Ovary (tissue), 10 donors: ENCODE measurements at places on chromosomes 6 and 20. TPM values are rescaled to one million over a fixed set of nuclear protein-coding genes. Genes with fewer than 3 reads are reported as not detected.

- no peak for DNase-seq
- no peak overlapping the region for H3K4me3 ChIP-seq
- H3K36me3 ChIP-seq: no peaks in the 10 kb centered on the region
- H3K4me1 ChIP-seq: no peaks in the 10 kb centered on the region
Measured at GRCh38 chr6:4299476-4299875, 164.1 kb upstream of the ECI2 start.

GRCh38 chr6:103893141-103893581, 966.6 kb downstream of the HACE1 start:
- no peaks in the 10 kb centered on the region for H3K36me3 ChIP-seq
- H3K4me1 ChIP-seq: no peaks in the 10 kb centered on the region
- no peak for DNase-seq
- no peak overlapping the region for H3K4me3 ChIP-seq
- no peaks in the 10 kb centered on the region for H3K27me3 ChIP-seq

DNA sequence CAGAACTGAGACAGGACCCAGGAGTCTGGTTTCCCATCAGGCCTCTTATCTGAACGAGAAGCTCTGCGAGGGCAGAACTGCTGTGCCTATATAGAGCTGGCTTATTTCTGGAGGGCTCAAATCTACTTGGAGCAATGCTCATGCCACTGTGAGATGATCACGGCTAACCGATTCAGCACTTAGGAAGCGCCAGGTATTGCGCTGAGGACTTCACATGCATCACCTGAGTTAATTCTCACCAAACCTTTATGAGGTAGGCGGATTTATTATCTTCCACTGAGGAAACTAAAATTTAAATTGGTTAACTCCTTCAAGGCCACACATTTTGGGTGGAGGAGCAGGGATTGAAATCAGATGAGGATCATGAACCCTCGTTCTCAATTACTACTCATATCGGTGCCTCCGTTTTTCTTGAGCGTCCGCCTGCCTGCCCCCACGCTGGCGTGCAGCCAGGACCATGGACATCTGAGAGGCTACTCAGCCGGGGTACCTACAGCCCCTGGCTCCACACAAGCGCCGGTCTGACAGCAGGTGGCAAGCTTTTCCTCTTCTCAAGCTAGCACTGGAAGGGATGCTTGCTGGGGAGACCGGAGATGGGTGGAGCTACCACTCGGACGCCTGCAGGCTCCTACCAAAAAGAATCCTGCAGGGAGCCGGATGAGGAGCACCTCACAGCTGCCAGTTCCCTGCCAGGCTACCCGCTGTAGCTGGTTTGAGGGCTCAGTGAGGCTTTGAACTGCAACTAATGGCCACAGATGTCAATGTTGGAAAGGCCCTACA, 1.0 kb upstream of the PCIF1 start:
- peak overlapping the region; percentile 67 for H3K4me3 ChIP-seq
- peaks cover 2% of the 10 kb centered on the region for H3K4me1 ChIP-seq
- H3K27ac ChIP-seq: peak overlapping the region; percentile 99
- H3K27me3 ChIP-seq: no peaks in the 10 kb centered on the region

DNA sequence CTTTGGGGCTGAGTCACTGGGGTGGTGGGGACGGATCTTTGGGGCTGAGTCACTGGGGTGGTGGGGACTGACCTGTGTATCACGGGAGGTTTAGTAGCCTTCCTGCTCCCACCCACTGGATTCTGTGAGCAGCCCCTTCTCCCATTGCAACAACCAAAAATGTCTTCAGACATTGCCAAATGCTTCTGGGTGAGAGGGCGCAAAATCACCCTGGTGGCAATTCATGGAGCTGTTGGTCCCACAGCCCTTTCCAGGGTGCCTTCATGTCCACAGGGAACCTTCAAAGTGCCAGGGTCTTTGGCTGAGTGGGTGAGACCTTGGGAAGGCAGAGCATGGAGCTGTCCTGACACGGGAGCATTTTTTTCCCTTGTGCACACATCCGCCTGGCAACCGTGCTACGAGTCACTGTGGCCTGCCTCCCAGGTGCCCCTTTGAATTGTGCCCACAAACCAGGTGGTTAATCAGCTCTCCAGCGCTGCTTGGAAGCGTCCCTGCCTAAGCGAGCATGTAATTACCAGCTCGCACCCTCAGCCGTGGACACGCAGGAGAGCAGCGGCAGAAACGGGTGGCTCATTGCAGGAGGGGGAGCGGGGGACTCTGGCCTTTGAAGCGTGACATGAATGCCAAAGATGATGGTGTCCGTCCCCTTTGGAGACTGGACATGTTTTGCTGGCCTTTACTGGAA, 27.4 kb upstream of the APCDD1L start:
- H3K27ac ChIP-seq: no peak overlapping the region
- no peaks in the 10 kb centered on the region for H3K27me3 ChIP-seq
- no peak for DNase-seq
- no peaks in the 10 kb centered on the region for H3K36me3 ChIP-seq

DNA sequence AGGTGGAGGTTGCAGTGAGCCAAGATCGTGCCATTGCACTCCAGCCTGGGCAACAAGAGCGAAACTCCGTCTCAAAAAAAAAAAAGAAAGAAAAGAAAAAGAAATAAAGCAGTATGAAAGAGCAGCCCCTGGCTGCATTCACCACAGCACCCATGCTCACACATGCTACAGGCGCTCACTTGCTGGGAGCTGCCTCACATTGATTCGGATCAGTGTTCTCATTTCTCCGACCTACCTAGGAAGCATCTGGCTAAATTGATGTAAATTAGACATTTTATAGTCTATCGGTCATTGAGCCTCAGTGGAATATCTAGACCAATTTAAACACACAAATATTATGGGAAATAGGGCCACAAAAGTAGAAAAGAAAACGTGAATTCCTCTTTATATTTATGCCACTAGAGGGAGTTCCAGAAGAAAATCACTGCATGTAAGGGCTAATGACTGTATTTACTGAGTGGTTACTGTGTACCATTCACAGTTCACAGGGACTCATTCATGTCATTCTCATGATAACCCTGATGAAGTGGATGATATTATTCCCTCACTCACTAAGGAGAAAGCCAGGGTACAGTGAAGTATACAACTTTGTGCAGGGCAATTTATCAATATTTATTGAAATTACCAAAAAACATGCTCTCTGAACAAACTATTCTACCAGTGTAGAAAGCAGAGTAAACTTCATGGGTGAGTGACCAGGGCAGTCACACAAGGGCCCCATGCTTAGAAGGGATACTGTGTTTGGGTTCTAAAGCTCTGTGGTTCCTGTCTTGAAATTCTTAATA, 5.3 kb upstream of the MOG start:
- no peaks in the 10 kb centered on the region for H3K4me1 ChIP-seq
- no peaks in the 10 kb centered on the region for H3K36me3 ChIP-seq
- DNase-seq: no peak
- no peak overlapping the region for H3K27ac ChIP-seq
- no peak overlapping the region for H3K4me3 ChIP-seq

AP5S1 gene
- polyA plus RNA-seq: 6.8 TPM

BTNL2 gene
- not detected for polyA plus RNA-seq

TSPO2 gene
- polyA plus RNA-seq: not detected

DNA sequence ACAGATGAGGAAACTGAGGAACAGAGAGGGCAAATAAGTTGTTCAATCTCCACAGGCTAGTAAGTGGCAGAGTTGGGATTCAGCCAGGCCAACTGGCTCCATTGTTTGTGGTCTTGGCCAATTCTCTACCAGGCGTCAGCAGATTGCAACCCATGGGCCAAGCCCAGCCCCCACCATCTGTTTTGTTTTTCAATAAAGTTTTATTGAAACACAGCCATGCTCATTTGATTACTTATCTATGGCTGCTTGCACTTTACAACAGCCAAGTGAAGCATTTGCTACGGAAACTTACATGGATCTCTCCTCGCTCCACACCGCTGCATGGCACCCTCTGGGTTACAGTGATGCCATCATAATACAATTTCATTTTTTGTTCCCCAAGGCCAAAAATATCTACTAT, 90.8 kb downstream of the ZNF217 start:
- H3K36me3 ChIP-seq: no peaks in the 10 kb centered on the region
- DNase-seq: no peak
- no peaks in the 10 kb centered on the region for H3K4me1 ChIP-seq
- H3K27ac ChIP-seq: no peak overlapping the region

- H3K4me3 ChIP-seq: no peak overlapping the region
- H3K36me3 ChIP-seq: no peaks in the 10 kb centered on the region
- H3K27me3 ChIP-seq: no peaks in the 10 kb centered on the region
- H3K4me1 ChIP-seq: peaks cover 2% of the 10 kb centered on the region
- no peak for DNase-seq
Measured at GRCh38 chr20:63533871-63534393, 3.2 kb downstream of the PTK6 start.

MROH8 gene
- 2.3 TPM for polyA plus RNA-seq

TCP11 gene
- 0.35 TPM for polyA plus RNA-seq

SAMD10 gene
- 0.27 TPM for polyA plus RNA-seq

KIAA0408 gene
- polyA plus RNA-seq: 2.1 TPM

DNA sequence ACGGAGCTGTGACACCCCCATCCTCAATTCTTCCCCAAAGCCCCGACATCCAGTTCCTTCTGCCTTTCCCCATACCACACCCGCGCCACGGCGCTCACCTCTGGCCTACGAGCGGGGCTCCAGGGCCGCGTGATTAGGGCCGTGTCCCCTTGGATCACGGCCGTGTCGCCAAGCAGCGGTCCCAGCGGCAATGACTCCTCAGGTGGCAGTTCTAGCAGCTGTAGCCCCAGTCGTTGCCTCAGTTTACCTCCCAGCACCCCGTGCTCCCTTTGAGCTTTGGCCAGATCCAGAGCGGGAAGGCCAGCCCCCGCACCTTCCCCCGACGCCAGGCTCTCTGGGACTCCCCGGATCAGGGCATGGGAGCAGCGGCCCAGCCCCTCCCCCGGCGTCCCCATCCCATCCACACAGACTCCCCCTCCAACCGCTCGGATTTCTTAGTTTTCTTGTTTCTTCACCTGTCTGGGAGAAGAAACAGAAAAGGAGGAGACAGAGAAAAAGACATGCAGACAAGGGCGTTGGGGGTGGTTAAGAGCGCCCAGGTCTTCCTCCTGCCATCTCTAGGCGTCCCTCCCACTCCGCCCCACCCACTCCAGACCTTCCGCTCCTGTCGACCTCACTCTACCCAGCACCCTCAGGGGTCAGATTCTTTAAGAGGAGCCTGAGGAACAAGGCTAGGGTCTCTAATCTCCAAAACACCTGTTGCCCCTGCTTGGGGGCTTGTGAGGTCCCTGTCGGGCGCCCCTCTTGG, at the start of gene DDAH2:
TSS of gene DDAH2 (minus strand) at position 533 of the 748 bp plus-strand sequence. CDS start at position 395, 138 bp downstream.
- peak within 1 kb of the TSS; percentile 97 for H3K4me3 ChIP-seq
- H3K27ac ChIP-seq: peak within 1 kb of the TSS; percentile 93
- peak; percentile 56 for DNase-seq

DNA sequence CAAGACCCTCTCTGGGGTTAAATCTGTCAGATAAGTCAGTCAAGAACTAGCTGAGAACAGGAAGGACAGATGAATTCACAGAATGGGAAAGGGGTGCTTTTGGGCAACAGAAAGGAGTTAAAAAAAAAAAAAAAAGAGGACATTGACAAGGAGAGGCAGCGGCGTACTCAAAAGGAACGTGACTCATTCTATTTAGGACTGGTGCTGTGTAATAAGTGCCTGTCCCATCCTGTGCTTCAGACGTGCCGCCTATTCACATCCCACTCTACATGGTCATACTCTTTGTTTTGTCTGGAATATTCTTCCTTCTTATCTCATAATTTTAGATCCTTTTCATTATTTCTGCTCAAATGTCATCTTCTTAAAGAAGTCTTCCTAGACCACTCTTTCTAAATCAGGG, 101.1 kb upstream of the EMILIN3 start:
- no peaks in the 10 kb centered on the region for H3K27me3 ChIP-seq
- H3K4me3 ChIP-seq: no peak overlapping the region
- H3K27ac ChIP-seq: no peak overlapping the region
- no peaks in the 10 kb centered on the region for H3K4me1 ChIP-seq
- no peaks in the 10 kb centered on the region for H3K36me3 ChIP-seq
- no peak for DNase-seq

DNA sequence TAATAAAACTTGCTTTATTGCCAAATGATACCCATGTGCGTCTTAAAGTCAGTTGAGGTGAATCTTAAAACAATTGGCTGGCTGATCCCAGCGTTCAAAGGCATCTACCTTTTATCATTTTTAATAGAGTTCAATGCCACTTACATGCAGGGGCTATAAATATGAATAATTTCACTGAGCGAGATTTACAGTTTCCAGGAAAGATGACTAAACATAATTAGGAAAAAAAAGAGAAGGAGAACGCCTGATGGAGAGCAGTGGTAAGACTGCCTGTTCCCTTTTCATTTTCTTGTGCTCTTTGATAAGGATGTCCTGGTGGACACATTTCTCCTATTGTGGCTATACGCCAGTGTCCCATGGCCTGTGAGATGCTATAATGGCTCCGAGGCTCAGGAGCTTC, 139.9 kb upstream of the SLC22A23 start:
- no peak overlapping the region for H3K27ac ChIP-seq
- H3K27me3 ChIP-seq: no peaks in the 10 kb centered on the region
- no peaks in the 10 kb centered on the region for H3K36me3 ChIP-seq
- no peak overlapping the region for H3K4me3 ChIP-seq
- DNase-seq: no peak

GRCh38 chr6:53044071-53044470, 21.1 kb upstream of the FBXO9 start:
- no peak for DNase-seq
- no peak overlapping the region for H3K27ac ChIP-seq
- H3K4me3 ChIP-seq: no peak overlapping the region
- H3K36me3 ChIP-seq: no peaks in the 10 kb centered on the region
- no peaks in the 10 kb centered on the region for H3K27me3 ChIP-seq

DNA sequence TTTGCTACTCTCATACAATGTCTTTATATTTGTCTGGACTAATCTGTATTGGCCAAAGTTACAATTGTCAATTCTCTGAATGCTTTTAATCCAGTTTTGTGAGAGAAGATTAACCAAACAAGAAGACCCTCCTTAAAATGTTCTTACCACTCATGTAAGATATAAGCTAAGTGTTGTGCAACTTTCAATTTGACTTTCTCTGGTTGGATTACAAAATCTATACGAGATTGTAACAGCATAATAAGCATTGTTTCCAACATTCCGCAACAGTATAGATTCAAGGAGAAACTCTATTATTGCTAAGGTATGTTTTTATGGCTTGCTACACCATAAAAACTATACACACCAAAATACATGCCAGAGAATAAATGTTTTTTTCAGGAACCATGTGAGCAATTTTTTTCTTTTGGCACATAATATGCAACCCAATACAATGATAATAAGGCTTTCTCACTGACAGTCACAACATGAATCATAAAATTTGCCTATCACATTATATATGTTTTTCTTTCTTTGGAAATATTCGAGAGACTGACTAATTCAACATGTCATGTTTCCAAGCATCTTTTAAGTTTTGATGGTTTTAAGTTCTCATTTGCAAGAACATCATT, 12.2 kb upstream of the TRPC4AP start:
- no peaks in the 10 kb centered on the region for H3K4me1 ChIP-seq
- H3K27ac ChIP-seq: no peak overlapping the region
- H3K4me3 ChIP-seq: no peak overlapping the region

RBPJL gene
- polyA plus RNA-seq: not detected
